ENCODE measurements at places on chromosomes 3 and 15.

DNA sequence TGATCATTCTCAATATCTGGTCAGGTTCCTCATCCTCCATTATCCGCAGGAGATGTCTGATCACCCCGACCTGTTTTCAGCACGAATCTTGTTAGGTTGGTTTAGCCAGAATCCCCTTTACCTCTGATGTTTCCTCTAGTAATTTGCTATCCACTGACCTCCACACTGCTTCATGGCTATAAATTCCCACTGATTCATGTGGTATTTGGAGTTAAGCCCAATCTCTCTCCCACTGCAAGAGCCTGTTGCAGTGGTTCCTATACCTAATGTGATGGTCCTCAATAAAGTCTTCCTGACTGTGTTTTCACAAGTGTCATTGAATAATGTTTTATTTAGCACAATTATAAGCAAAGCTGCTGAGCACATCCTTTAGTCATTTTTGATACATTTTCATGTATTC lies 124.8 kb upstream of the CNTN3 start:
- no peak for DNase-seq

DNA sequence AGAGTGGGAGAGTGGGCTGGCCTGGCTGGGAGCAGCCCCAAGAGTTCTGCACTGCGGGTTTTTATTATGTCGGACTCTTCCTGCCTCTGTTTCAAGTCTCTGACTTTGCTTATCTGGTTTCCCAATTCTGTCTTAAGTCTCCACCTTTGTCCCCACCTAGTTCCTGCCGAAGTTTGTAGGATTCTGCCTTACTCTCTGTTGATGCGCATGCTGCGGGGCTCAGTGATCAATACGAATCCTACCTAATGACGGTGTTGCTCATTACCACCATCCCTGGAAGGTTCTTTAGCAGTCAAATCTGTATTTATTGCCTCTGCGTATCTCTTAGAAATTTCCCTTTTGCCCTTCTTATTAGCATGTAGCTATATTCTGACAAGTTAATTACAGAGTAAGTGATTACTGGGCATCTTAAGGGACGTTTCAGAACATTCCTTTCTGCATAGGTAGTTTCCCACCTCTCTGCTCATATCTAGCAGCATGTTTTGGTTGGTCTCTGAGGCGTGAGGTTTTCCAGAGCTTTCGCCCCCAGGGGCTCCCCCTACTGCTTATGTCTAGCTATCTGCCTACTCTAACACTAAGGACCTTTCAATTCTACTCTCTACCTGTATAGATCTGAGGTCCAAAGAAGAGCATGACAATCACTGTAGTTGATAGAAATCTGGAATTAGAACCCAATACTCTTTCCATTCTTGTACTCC lies 236.0 kb upstream of the EIF1B start:
- DNase-seq = no peak

- DNase-seq = peak; percentile 38
Measured at GRCh38 chr3:144259267-144259666, 287.6 kb downstream of the DIPK2A start.

DNA sequence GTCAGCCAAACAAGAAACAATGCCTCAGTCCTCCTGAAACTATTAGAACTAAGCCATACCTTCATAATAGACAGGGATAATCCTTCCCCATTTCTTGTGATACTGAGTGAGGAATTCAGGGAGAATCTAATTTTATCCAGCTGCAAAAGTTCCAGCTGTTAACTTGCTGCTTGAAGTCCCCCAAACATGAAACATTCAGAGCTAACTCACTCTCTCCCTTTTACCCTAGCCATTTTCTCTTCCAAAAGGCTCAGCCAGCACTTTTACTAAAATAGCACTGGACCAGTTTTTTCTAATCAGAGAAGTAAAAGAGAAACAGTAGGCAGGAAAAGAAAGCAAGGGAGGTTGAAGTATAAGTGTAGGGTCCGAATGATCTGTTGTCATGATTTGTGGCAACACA lies 268.1 kb downstream of the TAFA4 start:
- no peak for DNase-seq

GRCh38 chr15:25689592-25689991 lies 173.5 kb downstream of the ATP10A start:
- DNase-seq = no peak

Measured in astrocyte of the cerebellum (primary cell).